MV-4-11 (cell line): ENCODE measurements at places on chromosomes 3 and 15.

- DNase-seq, result peak; percentile 19
Observed at GRCh38 chr3:146065573-146066006, 95.4 kb downstream of the PLOD2 start.

GRCh38 chr3:63973406-63973805 is 49.9 kb downstream of the PSMD6 start:
- DNase-seq, result no peak

- DNase-seq, result no peak
Observed at GRCh38 chr15:101102746-101103145, 149.1 kb downstream of the CHSY1 start.

DNA sequence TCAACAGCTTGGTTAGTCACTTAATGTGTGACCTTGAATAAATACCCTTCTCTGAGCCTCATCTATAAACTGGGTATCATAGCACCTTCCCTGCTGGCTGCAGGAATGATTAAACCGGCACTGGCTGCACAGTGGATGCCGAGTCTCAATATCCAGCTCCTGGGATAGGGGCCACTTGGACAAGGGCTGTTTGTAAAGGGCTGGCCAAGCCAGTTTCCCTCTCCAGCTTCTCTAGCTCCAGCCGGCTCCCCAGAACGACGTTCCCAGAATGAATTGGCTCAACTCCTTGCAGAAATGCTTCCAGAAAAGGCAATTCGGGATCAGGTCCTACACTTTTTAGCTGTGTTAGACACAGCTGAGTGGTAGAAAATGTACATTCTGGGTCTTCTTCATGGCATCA is 58.8 kb downstream of the LSM3 start:
- no peak for DNase-seq

DNA sequence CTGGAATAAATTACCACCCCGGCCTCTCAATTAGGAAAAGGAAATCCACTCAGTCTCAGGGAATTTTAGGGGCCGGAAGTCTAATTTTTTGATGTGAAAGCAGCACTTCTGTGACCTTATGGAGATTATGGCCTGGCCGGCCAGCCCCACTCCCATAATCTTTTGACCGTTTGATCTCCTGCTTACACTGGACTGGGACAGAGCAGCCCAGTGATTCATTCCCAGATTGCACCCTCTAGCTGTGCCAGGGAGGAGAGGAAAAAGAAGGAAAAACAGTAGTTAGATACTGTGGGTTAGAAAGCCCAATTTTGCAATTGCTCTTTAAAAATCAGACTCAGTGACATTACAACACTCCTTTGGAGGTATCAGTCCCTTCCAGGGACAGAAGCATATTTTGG is 32.4 kb downstream of the GJD2 start:
- no peak for DNase-seq

DNA sequence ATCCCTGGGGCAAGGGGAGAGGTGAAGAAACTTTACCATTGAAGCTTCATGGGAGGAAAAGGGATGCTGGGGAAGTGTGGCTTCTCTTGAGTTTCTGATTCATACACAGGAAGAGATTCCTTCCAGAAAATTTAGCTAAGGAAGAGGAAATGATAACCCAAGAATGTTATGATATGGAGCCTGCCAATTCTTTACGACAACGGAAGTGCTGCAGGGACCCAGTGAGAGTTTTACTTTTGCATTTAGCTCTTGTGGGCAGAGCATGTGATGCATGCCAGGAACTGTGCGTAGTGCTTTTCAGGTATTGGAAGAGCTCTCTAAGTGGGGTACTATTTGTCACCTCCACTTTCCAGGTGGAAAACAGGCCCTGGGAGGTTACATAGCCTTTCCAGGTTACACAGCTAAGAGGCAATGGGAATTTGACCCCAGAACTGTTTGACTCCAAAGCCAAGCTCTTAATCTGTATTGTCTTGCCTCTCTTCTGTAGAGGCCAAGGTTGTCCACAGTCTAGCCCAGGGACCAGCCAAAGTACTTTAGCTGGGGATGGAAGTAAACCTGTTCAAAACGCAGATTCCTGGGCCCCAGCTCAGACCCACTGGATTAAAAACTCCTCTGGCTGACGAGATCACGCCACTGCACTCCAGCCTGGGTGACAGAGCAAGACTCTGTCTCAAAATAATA is 23.0 kb downstream of the CMTM7 start:
- DNase-seq, result no peak

DNA sequence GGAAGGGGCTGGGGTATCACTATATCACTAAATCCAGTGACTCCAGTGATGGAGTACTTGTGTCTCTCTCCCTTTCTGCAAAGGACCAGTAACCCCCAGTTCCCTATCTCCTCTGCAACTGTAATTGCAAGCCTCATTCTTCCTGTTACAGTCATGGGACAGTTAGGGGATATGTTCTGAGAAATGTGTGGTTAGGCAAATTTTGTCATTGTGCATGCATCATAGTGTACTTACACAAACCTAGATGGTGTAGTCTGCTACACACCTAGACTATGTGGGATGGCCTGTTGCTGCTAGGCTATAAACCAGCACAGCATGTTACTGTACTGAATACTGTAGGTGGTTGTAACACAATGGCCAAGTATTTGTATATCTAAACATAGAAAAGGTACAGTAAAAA is 2.2 kb downstream of the VPS8 start:
- peak; percentile 29 for DNase-seq

GRCh38 chr15:55859681-55860080 is 116.7 kb upstream of the PRTG start:
- no peak for DNase-seq
